ENCODE measurements at places on chromosomes 6 and 20. TPM values are rescaled to one million over a fixed set of nuclear protein-coding genes. Genes with fewer than 3 reads are reported as not detected.
A peak's percentile ranks its signal among the peaks of the same experiment; 100 is the strongest.

DNA sequence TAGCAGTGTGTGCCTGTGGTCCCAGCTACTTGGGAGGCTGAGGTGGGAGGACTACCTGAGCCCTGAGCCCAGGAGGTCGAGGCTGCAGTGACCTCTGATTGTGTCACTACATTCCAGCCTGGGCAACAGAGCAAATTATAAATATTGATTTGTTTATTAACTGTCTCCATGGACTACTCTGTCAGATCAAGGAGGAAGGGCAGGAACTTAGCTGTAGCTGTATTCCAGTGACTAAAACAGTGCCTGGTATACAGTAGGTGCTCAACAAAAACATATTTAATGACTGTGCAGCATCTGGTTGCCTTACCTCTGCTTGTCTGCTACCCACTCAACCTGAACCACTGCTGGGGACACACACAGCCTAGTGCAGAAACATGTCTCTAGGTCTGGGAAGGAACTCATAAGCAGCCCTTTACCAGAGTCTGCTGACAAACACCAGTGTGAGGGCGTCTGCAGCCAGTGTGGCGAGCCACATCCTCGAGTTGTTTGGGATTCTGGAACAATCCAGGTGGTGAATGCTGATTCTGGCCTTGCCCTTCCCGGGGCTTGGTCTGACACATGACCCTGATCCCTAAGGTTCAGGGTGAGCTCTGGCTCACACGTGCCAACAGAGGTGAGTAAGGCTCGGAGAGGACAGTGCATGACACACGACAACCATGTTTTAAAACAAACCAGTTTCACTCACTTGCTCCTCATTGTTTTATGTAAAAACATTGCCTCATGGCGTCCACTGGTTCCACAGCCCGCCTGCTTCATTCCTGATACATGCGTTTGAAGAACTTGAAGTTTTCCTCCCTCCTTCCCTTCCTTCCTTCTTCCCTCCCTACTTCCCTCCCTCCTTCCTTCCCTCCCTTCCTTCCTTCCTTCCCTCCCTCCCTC lies 117.9 kb upstream of the ZNF217 start:
- no peak for DNase-seq

GRCh38 chr20:50663095-50663821 lies 28.1 kb downstream of the RIPOR3 start:
- DNase-seq = no peak

DNA sequence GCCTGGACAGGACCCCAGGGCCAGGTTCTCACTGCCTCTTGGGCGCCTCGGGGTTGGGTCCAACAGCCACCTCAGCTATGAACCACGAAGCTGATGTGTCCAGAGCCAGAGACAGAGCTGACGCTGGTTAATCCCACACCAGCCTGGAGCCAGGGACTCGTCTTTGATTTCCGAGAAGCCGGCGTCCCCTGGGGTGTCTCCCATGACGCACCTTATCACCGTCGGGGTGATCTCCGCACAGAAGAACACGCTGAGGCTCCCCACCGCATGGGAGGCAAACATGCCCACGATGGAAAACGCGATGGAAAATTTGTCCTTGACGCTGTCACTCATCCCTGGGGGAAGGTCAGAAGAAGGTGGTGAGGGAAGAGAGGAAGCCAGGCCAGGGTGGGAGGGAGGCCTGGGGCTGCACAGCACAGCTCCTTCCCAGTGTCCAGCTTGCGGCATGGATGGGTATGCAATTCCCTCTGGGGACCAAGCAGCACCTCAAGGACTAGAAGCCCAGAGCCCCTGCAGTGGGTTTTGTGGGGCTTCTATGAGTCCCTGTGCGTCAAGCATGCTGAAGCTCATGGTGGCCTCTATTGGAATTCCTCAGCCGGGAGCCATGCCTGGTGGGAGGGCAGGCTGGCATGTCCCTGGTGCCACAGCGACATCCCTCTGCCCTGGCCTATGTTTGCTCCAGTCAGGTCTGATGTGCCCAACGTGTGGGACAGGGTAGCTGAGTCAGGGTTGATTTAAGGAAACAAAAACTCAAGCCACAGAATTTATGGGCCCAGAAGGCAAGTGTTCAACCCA lies 25.1 kb downstream of the PSMG4 start:
- no peak for DNase-seq

DNA sequence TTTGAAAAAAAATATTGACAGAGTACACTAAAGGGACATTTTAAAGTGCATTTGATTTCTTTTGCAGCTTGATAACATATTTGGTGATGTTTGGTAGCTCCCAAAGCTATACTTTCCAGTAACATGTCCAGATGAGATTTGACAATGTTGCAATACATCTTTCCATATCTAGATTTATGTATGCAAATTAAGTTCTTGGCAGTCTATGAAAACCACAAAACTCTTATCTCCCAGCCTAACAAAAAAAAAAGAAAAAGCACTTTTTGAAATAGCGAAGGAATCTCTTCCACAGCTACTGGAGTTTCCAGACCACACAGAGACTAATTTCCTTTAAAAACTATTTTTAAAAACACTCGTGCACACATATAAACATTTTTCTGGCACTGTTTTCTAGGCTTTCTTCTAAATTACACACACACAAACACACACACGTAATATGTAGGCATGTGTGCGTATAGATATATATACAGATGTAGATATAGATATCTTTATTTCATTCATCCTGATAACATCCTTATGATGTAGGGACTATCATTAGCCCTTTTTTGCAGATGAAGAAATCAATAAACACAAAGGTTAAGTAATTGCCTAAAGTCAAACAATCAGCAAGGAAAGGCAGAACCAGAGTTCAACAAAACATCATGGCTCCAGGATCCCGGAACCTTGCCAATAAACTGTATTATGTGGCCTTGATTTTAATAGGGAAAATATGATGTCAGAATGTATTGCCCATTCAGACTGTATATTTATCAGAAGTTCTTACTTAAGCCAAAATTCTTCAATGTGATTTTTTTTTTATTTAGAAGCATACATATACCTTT lies 93.3 kb downstream of the ADGRB3 start:
- no peak for DNase-seq

DNA sequence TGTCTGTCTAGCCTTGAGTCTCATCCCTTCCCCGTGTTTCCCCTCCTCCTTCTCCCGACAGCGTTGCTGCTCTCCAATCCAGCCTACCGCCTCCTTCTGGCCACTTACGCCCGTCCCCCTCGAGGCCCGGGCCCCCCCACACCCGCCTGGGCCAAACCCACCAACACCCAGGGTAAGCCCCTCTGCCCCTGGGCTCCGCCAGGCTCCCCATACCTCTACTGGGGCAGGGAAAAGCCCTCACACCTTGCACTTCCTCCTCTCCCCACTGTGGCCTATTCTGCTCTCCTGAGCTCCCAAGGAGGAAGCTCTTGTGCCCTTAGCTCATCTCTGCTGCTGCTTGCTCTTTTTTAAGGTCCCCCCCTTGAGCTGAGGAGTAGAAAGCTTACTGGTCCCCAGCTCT lies 11.0 kb downstream of the DDR1 start:
- no peak for DNase-seq

DNA sequence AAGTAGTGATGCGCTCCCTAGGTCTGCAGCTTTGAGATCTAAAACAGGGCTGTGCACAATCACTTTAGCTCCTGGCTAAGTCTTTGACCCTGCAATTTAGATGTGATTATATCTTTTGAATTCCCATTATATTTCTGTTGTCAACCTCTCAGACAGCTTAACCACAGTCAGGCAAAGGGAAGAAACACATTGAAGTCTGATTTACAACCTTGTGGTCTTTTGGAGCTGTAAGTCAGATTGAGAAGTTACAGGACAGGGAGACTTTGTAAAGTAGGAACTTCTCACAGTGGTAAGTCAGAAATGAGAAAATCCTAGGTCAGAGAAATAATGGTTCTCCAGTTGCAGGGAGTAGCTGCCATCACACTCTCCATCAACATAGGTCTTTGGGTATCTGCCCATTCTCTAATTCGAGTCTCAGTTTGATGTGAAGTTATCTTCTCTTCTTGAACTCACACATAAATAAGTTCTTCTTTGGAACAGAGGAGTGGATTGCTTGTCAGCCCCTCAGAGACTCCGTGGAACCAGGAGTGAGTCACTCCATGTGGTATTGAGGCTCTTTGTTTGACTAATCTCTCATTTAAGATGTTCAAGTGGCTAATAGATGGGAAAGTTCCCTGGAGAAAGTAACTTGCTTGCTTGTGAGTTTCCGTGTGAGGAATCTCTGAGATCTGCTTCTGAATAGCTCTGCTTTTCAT lies 35.0 kb upstream of the SGK1 start:
- DNase-seq = no peak

DNA sequence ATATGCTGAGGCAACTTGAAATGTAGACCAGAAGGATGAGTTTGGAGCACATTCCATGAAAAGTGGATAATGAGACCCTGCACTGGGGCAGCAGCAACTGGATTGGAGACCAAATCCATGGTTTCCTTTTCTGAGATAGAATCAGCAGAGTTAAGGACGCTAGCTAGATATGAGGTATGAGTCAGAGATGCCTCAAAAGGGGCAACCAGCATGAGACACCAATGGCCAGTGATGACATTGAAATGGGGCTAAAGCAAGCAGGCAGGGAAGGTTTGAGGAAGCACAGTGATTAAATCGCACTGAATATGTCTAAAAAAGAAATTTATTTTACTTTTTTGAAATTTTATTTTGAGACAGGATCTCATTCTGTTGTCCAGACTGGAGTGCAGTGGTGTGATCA lies 802.4 kb downstream of the TFAP2A start:
- no peak for DNase-seq

- DNase-seq = no peak
Observed at GRCh38 chr6:52076791-52077179, 10.6 kb downstream of the PKHD1 start.

GRCh38 chr20:49340161-49340966 lies 62.5 kb upstream of the ZNFX1 start:
- no peak for DNase-seq

DNA sequence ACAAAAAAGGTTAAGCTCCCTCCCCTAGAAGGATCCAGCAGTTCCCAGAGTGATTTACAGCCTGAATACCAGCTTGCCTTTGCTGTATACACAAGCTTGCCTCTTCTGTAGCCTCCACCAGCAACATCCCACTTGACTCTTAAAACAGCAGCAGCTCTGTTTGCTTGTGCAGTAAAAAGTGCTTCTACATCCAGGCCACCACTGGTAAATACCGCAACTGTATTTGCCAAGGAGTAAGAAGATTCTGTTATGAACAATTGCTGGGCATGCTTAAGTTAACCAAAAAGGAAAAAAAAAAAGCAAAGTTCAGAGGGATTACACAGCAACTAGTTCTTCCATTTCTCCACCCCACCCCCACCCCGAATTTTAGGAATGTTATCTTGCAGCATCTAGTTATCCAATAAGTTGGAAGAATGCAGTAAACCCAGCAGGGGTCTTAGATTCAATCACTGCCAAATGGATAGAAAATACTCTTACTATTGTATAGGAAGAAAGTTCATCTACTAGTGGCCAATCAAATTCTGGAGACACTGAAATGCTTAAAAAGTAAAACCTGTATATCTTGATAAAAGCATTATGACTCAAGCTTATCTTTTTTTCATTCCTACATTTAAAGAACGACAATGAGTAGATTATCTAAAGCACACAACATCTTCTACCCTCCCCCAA lies 4.8 kb downstream of the SALL4 start:
- DNase-seq = no peak

GRCh38 chr6:144416773-144417172 lies 131.6 kb downstream of the UTRN start:
- DNase-seq = no peak

GRCh38 chr6:122803171-122803661 lies 14.2 kb downstream of the SMPDL3A start:
- DNase-seq = no peak

GRCh38 chr20:2814587-2815051 lies at the start of gene C20orf141:
TSS of gene C20orf141 (plus strand) at chr20:2814987. CDS start at chr20:2815185, 198 bp downstream.
- DNase-seq = no peak

DNA sequence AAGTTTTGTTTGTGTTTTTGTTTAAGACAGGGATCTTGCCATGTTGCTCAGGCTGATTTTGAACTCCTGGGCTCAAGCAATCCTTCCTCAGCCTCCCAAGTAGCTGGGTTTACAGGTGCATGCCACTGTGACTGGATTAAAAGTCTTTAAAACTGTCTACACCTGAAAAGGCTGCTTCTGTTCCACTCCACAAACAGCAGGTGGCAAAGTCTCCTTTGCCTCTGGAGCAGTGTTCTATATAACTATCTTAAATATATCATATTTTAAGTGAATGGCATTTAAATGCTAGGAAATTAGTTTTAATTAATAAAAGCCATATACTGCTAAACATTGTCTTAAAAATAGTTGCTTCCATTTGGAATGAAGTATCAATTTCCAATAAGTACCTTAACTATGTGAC lies 89.2 kb upstream of the BCLAF1 start:
- no peak for DNase-seq

GRCh38 chr6:38495922-38496635 lies 143.7 kb downstream of the BTBD9 start:
- no peak for DNase-seq

- no peak for DNase-seq
Observed at GRCh38 chr6:132780770-132781371, 17.6 kb downstream of the SLC18B1 start.

DNA sequence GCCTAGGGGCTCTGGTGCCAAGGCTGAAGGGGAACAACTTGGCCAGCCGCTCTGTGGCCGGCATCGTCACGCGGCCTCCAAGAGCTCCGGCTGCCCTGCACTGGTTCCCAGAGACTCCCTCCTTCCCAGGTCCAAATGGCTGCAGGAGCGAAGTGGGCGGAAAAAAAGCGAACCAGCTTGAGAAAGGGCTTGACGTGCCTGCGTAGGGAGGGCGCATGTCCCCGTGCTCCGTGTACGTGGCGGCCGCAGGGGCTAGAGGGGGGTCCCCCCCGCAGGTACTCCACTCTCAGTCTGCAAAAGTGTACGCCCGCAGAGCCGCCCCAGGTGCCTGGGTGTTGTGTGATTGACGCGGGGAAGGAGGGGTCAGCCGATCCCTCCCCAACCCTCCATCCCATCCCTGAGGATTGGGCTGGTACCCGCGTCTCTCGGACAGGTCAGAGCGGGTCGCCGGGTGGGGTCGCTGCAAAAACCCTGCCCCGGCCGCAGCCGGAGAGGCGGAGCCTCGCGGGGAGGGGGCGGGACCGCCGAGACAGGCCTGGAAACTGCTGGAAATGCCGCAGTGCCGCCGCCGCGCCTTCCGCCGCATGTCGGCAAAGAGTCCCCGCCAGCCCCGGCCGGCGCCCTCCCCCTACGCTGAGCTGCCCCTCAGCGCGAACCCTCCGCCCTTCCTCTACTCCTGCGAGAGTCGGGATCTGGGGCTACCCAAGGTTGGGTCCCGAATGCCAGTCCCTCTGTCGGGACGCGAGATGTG lies 814 bp upstream of the HSP90AB1 start:
- DNase-seq = peak; percentile 96

- DNase-seq = no peak
Observed at GRCh38 chr20:7710440-7710839, 229.8 kb downstream of the HAO1 start.

- DNase-seq = no peak
Observed at GRCh38 chr6:53818858-53819609, 24.2 kb downstream of the LRRC1 start.

- DNase-seq = no peak
Observed at GRCh38 chr6:22747571-22747970, 178.2 kb downstream of the HDGFL1 start.

Gene FABP7
- not detected for total RNA-seq

Gene SMOC2
- total RNA-seq = 130 TPM

Gene BMP6
- total RNA-seq = 5.4 TPM

Gene NRSN1
- 0.83 TPM for total RNA-seq

Gene RAD21L1
- total RNA-seq = not detected

Gene TUBB
- total RNA-seq = 398 TPM

Gene BLTP3A
- 11.3 TPM for total RNA-seq

Gene ABHD16B
- total RNA-seq = not detected

Measured in esophagus muscularis mucosa (tissue), 4 donors.